Esophagus squamous epithelium (tissue), 5 donors: ENCODE measurements at places on chromosomes 2 and 18.

DNA sequence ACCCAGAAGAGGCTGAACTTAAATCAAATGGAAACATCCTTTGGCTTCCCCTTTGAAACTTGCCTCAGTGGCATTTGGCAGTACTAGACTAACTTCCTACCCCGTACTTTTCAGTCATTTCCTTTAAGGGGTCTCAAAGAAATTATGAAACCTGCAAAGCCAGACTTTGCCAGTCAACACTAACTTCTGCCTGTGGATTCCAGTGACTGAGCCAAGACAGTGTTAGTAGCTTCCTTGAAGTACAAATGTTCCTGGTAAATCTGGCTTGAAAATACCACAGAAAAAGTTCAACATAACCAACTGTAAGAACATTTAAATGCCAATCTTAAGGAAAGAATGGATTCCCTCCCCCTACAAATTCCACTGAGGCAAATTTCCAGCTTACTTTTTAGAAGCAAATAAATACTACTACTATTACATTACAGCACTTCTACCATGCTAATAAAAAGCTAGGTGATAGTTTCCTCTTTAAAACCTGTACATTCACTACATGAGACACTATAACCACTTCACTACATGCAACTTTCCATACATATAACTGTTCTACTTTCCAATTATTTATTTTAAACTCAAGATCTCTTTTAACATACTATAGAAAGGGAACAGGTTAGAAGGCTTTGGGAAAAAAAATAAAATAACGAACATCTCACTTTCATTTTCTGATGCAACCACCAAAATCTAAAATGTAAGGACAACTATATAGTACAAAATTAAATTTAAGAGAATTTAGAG is 2.4 kb downstream of the PELI1 start:
- DNase-seq, result no peak

GRCh38 chr2:226115102-226115831 is 684.4 kb downstream of the IRS1 start:
- no peak for DNase-seq

GRCh38 chr2:85792783-85793441 is 39.1 kb downstream of the ATOH8 start:
- DNase-seq, result no peak

DNA sequence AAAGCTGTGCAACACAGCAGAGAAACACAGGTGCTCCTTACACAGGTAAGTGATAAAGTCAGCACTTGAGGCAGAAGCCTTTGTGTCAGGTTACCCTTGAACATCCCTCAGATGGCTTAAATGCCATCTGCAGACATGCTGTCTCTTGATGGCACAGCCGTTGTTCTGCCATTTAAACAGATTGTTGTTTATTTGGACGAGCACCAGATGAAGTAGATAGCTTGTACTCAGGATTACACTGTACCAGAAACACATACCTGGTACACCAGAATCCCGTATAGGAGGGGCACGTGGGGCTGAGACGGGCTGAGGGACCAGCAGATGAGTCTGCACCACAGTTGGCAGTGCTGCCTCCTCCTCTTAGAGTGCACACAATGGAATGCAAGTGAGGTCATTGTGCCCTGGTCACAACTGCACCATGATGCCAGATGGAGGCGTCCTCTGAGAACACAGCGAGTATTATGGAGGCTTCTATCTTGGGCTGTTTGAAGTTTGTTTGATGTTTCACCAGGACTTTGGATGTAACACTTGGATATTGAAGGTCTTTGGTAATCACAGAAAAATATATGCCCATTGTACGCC is 143.0 kb downstream of the TANC1 start:
- DNase-seq, result no peak

- DNase-seq, result no peak
These were observed 177.5 kb downstream of the MTCL1 start for GRCh38 chr18:8882632-8883408.

DNA sequence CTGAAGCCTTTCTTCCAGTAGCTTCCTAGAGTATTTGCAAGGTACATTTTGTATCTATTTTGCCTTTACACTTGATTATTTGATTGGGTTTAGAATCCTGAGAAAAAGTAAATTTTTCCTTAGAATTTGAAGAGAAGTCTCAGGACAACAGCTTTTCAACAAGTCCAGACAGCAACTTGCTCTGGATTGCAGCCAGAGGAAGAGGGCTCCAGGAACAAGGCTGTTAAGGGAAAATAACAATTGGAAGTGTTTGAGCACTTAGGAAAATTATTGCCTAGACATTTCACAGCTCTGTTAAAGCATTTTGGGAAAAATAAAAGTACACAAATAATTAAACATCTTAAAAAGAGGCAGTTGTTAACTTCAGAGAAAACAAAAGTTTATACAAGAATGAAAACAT is 58.3 kb upstream of the RAPGEF4 start:
- no peak for DNase-seq
